ENCODE measurements at places on chromosomes 1 and 21.

- DNase-seq: no peak
Measured at GRCh38 chr21:40795313-40795712, 51.6 kb downstream of the DSCAM start.

GRCh38 chr1:55654171-55654570, 439.0 kb upstream of the USP24 start:
- no peak for DNase-seq

DNA sequence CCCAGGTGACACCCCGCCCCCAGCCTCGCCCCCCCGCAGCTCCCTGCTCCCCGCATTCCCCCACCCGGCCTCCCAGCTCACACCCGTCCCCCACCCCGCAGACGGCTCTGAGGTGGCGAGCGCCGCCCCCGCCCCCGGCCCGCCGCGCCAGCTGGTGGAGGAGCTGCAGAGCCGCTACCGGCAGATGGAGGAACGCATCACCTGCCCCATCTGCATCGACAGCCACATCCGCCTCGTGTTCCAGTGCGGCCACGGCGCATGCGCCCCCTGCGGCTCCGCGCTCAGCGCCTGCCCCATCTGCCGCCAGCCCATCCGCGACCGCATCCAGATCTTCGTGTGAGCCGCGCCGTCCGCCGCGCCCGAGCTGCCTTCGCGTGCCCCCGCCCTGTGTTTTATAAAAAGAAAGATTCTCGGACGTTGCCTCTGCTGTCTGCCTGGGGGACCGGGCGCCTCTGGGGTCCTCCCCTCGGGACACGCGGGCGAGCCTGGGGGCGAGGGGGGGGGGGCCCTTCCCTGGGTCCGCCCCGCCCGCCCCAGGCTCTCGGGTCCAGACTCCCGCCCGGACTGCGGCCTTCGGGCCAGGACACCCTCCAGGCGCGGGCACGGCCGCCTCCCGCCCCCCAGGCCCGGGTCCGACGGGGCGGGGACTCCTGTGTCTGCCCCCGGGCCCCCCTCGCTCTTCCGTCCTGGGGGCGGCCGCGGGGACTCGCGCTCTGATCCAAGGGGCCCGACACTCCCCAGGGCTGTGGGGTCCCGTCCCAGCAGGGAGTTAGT, 1.6 kb upstream of the MMP23B start:
- DNase-seq: no peak

- no peak for DNase-seq
Measured at GRCh38 chr1:42680921-42681683, 1.1 kb upstream of the YBX1 start.
